ENCODE measurements at places on chromosomes 3 and 15.

- DNase-seq = peak; percentile 57
Measured at GRCh38 chr15:78012643-78013077, 64.9 kb downstream of the TBC1D2B start.

DNA sequence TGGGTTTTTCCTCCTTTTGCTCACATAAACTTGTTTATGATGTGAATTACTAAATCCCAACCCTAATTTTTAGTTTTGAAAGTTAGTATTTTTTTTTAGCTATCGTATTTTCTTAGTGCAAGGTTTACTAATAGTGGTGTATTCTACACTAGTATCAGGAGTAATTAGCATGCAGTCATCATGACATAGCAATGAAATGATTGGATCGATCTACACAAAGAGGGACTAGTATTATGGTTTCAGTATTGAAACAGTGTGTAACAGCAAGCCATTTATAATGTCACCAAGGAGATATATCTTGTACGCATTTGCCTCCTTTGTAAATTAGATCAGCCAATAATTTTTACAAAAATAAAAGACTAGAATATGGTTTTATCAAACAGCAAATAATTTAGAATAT lies 38.7 kb downstream of the RNF111 start:
- no peak for DNase-seq

DNA sequence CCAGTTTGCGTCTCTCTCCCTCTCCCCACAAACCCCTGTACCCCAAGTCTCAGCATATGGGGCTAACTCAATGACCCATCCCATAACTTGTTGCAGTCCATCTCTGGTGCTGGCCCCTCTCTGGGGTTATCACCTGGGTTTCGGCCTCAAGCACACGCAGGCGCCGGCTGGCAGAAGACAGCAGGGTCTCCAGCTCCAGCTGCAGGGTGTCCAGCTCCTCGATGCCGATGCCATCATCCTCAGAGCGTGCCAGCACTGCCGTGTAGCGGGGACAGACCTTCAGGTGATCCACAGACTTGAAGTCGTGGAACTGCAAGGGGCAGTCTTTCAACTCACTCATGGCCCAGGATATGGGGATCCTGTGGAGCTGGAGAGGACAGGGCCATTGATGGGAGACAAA lies 1.1 kb downstream of the TADA3 start:
- no peak for DNase-seq

DNA sequence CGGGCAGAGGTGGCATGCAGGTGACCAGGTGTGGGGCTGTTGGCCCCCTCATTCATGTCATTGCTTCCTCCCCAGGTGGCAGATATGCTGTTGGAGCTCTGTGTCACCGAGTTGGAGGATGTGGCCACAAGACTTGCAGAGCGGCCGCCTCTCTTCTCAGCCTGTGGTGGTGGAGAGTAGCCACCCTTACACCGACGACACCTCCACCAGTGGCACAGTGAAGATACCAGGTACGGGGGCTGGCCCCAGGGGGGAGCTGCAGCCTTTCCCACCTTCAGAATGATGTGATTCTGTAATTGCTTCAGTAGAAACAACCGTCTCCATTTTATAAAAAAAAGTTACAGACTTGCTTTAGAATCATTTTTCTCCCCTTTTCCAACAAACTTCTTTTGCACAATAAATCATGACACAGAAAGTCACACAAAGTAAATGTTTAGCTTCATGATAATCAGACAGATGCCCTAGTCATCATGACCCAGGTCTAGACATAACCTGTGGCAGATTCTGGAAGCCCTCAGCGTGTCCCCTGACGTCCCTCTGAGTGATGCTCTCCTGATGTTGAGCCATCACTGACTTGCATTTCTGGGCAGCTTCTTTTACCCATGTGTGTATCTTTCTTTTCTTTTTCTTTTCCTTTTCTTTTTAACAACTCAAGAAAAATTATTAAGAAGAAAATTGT lies 76.0 kb upstream of the FAN1 start:
- DNase-seq = no peak

DNA sequence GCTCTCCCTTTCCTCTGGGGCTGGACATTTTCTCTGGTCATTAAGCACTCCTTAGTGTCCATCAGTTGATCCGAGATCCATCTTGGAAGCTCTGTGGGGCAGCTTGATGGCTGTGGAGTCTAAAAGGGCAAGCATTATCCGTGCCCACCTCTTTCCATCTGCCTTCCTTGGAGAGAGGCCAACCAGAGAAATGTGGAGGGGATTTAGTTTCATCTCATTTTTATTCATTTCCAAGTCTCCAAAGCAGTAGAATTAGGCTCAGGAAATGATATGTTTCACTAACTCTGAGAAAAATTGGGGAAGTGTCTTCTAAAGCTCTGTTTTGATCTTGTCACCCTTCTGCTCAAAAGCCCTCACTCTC lies 95.9 kb upstream of the KLHL25 start:
- no peak for DNase-seq

- DNase-seq = no peak
Measured at GRCh38 chr3:197431346-197431910, 124.3 kb downstream of the BDH1 start.

GRCh38 chr3:10466186-10466585 lies 39.2 kb downstream of the ATP2B2 start:
- no peak for DNase-seq

DNA sequence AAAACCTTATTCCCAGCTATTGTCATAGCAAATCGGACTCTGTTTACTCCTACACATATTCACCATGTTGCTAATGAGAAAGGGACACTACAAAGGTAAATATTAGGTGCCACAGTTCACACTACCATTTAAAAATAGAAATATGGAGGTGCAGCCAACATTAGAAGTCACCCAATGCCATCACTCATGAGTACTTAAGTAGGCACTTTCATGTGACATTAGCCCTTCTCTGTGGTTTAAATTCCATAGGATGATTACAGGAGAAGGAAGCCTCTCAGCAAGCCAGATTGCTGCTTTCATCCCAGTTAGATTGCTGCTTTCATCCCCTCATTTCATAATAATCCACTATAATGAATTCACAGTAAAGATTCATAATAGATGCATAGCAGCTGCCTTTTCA lies 376.8 kb upstream of the ALCAM start:
- no peak for DNase-seq

GRCh38 chr3:86989006-86989405 lies 1.9 kb downstream of the VGLL3 start:
- DNase-seq = no peak

GRCh38 chr3:153657461-153657860 lies 463.7 kb upstream of the ARHGEF26 start:
- DNase-seq = no peak

DNA sequence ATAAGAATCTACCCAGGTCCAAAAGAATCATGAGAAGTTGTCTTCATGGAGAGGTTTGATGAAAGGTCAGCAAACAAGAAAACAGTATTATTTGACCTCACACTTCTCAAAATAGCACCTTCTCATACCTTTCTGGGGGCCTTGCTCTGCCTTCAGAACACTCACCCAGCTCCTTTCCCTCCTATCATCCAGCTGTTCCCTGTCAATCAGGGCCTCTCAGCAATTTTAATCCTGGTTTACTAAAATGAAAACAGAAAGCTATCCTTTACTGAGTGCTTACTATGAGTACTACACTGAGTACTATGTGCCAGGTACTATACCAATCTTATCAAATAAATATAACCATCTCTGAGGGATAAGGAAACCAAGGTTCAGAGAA lies 138.6 kb downstream of the GAP43 start:
- no peak for DNase-seq

GRCh38 chr3:34001022-34001421 lies 202.6 kb downstream of the PDCD6IP start:
- DNase-seq = no peak

- DNase-seq = no peak
Measured at GRCh38 chr15:89112341-89112971, 24.2 kb downstream of the ABHD2 start.

DNA sequence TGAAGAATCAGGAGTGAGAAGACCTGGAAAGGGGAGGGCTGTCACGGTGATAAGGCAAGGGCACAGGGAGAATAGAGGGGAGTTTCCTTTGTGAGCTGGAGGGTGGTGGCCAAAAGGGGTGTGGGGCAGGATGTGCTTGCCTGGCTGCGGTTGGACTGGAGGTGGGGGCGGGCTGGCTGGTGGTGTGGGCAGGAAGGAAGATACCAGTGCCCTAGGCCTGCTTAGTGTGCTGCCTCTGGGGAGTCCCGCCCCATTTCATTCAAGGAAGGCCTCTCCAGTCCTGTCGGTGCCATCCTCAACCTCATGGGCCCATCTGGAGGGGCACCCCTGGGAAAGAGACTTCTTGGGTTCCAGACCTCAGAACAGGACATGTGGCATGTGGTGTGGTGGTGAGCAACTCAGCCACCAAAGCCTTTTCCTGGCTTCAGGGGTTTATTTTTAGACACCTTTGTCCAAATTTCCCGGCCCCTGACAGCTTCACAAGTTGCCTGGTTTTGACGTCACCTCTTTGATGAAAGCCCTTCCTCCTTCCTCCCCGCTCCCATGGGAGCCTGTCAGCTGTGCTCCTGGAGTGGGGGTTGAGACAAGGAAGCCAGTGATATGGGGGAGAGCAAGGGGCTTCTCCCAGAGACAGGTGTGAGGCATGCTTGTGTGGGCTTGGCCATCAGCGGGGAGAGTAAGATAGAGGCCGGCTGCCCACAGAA lies 15.6 kb downstream of the TEX264 start:
- no peak for DNase-seq

DNA sequence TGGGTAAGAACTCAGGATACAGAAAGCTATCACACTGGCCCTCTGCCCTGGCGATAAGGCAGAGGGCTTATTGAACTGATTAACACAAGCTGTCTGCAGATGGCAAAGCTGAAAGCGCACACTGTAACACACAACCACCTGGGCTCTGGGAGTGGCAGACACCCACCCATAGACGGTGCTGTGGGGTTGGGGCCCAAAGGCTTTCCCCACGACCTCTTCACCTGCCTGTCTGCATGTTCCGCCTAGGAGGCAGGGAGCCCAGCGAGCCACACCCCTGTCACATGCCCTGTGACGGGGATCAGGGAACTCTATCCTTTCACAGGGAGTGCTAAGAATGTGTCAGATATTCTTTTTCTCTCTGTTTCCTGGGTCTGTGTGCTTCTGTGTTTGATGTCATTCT lies 12.1 kb upstream of the TFG start:
- no peak for DNase-seq

DNA sequence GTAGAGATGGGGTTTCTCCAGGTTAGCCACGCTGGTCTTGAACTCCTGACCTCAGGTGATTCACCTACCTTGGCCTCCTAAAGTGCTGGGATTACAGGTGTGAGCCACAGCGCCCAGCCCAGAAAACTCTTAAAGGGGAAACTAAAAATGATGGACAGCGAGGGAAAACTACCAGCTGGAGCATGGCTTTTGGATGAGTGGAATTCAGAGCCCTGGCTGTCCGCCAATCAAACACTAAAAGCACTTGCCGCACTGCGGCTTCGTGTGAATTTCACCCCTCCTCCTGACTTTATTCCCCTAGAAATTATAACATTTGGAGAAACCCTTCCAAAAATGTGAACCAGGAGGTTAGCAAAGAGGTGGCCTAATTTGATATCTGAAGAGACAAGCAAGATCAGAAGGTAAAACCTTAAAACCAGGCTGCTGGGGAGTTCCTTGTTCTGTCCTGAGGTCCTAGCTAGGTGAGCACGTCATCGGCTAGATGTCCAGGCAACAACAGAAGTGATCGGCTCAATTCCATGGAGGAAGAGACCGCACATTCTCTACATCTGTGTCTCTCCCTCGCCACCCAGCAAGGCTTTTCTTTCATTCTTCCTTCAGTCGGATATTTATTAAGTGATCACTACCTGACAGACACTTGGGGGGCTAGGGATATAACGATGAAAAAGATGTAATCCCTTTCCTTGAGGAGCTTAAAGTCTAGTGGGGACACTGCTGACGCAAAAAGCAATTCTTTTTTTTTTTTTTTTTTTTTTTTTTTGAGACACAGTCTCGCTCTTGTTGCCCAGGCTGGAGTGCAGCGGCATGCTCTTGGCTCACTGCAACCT lies 1.7 kb downstream of the TM4SF19 start:
- no peak for DNase-seq

- no peak for DNase-seq
Measured at GRCh38 chr15:40796512-40796911, 10.4 kb upstream of the ZFYVE19 start.

GRCh38 chr3:108513961-108514360 lies 3.6 kb upstream of the MYH15 start:
- DNase-seq = peak; percentile 17

GRCh38 chr3:141308588-141309218 lies 59.6 kb upstream of the ZBTB38 start:
- peak; percentile 69 for DNase-seq

DNA sequence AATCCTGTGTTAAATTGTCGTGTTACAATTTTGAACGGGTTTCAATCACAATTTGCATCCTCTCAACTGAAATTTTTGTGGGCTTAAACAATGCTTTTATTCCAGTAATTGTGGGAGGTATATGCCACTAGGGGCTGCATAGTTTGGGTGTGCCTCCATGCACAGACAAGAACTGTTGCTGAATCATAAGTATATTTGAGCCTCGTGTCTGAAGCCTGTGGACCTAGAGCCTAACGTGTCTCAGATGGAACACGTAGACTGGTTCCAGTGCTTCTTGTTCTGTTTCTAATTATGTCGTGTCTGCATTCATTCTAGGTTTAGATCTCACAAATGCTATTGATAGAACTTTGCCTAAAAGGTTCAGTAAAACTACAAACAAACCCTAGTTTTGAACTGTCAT lies 363.4 kb downstream of the RBMS3 start:
- DNase-seq = no peak

- peak; percentile 7 for DNase-seq
Measured at GRCh38 chr3:21645121-21645897, 105.7 kb downstream of the ZNF385D start.

- DNase-seq = peak; percentile 17
Measured at GRCh38 chr15:94125156-94125555, 106.2 kb upstream of the MCTP2 start.

DNA sequence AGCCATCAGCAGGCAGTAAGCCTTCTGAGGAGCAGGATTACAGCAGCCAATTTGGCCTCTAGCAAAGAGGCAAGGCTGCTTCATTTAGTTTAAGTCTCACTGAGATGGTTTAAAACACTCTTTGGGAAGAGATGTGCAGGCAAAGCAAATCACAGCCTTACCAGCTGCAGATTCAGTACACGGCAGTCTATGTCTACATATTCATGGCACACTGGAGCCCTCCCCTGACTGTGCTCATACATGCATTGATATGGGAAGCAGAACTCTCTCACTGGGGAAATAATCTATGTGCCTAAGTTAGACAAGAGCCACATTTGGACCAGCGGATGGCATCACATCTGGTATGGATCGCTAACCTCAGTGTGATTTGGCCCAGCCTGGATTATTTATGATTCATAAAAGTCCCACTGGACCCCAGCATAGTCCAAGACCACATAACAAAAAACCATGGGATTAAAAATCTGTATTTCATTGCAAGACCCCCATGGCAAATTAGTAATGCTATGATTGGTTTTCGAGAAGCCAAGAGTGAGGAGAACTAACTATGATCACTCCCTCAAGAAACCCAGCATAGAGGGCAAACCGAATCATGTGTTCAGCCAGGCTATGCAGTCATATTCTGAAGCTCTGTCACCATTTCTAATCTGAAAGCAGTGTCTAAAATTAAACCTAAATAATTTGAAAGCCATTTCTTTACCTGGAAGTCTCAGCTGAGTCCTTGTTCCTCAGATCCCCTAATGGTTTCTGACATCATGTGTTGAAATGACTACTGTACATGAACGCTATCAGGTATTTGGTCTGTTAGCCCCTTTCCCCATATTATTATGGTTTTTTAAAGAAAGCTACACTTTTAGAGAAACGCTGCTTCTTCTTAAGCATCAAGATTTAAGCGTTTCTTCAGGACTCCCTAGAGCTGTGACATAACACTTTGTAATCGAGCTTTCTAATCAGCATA lies 1.2 kb downstream of the PRICKLE2 start:
- peak; percentile 77 for DNase-seq

Data from fibroblast of villous mesenchyme (primary cell).